ENCODE measurements at places on chromosomes 7 and 10. TPM values are rescaled to one million over a fixed set of nuclear protein-coding genes. Genes with fewer than 3 reads are reported as not detected.
A peak's percentile ranks its signal among the peaks of the same experiment; 100 is the strongest.

- DNase-seq: no peak
Measured at GRCh38 chr7:2379821-2380450, 23.5 kb upstream of the CHST12 start.

DNA sequence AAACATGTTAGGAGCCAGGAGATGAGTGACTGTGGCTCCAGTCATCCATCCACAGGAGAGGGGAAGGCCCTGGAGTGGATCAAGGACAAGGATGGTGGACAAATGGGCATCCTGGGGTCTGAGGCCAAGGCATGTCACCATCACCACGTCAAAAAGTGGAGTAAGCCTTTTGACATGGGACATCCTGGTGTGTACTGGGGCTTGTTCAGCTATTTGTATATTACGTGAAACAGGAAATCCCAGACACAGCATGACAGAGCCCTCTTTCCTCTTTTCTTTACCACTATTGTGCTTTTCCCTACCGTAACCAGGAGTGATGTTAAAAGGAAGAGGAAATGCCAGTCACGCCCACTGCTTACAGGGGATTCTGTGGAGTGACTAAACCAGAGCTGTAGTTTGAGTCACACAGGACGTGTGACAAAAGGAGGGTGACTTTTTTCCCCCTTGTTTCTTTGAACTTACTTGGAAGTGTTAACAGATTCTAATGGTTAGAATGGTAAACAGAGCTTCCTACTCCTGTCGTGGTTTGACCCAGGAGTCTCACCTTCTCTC, 15.4 kb downstream of the ACSL5 start:
- DNase-seq: peak; percentile 55

DNA sequence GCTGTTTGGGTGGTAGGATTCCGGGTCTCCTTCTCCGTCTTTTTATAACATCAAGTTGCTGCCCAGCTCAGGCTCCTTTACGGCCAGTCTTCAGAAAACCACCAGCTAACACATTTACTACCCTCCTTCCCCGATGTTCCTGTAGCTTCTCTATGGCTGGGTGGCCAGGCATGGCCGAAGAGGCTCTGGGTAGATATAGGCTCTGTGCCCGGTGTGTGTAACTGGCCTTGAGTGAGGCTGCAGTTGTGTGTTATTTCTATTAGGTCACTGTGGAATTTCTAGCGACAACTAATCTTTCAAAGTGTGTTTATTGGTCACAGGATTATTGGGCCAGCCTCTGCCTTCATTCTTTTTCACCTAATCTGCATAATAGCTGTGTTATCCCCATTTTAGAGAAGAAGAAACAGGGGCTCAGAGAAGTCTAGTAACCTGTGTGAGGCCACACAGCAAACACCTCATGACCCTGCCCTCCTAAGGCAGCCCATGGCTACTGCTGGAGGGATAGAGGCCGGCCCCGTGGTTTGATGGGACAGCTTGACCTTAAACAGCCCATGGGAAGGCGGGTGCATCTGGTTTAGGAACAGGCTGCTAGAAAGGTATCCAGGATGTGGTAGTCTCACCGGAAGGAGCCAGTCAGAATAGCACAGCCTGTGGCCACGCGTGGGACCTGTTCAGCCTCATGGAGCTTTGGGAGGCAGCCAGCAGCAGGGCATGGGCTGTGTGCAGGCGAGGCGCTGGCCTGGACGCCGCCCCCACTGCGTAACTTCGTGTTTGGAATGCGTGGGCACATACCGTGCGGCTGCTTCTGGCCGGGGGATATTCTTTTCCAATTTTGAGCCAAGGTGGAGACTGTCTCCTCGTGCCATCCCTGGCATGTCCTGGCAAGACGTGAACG, 29.7 kb downstream of the HTRA1 start:
- peak; percentile 2 for DNase-seq

- no peak for DNase-seq
Measured at GRCh38 chr10:59229441-59229840, 53.0 kb downstream of the PHYHIPL start.

GRCh38 chr10:66307826-66308225, 618.0 kb upstream of the LRRTM3 start:
- DNase-seq: no peak

GRCh38 chr7:96949766-96950165, 55.6 kb upstream of the DLX6 start:
- no peak for DNase-seq

DNA sequence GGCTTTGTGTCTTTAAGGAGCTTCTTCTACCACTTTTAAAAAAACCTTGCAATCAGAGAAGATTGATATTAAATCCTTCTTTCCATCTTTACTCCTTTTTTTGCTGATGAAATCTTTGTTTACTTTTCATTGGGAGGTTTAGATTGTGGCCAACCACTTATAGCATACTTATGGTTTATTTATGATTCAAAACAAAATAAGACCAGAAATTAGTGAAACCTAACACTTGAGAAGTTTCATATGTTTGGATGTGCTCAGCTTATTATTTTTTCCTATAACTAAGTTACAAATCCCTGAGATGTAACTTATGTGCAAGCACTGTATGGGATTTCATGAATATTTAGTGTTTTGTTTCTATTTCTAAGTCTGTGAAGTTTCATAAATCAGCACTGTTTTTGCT, 13.5 kb upstream of the PRPS1L1 start:
- DNase-seq: no peak

GRCh38 chr10:126235091-126235978, 152.9 kb downstream of the ADAM12 start:
- no peak for DNase-seq

DNA sequence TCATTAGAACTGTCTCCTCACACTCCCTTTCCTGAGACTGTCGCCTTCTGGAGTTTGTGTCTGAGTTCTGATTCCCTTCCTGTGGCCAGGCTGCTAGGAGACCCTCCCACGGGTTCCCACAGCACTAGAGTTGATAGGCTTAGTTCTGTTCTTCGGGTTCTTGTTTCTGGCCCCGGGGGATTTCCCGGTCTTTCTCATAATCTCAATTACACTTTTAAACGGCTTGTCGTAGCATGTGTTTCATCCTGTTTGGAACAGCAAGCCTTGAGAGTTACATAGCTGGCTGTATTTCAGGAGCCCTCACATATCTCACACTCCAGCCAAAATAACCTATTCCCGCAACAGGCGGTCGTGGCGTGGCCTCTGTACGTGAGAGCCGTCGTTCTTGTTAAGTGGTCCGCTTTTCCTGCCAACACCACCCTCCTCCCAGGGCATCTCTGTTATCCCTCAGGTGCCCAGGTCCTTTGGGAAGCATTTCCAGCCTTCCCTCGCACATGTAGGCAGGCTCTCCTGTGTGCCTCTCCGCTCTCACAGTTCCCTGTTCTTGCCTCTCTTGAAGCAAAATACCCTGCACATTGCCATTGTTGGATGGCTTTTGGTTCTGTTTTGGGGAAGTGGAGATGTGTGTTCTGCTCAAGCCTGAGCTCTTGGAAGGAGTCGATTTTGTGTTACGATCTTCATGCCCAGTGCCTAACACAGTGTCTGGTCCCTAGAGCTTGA, 46.0 kb downstream of the CDC123 start:
- DNase-seq: no peak

- DNase-seq: no peak
Measured at GRCh38 chr10:14820010-14820774, 17.6 kb downstream of the CDNF start.

- DNase-seq: no peak
Measured at GRCh38 chr10:114525368-114525949, 121.2 kb upstream of the AFAP1L2 start.

MORN4 gene
- total RNA-seq: 1.9 TPM

MMP21 gene
- not detected for total RNA-seq

KCNIP2 gene
- 2.5 TPM for total RNA-seq

CLEC2L gene
- not detected for total RNA-seq

TAS2R4 gene
- total RNA-seq: 0.78 TPM

Measured in activated T-helper 1 cell treated with anti-CD3 and anti-CD28 coated beads, Interleukin-12 subunit alpha, Interleukin-12 subunit beta, Interleukin-2, Interleukin-4 antibody, amounts not matched to agents 30 ng/mL and 10 ng/mL and 1 ng/mL, durations not matched to agents 14 hours and 24 hours and 36 hours (primary cell).